ENCODE measurements at places on chromosomes 4 and X.

DNA sequence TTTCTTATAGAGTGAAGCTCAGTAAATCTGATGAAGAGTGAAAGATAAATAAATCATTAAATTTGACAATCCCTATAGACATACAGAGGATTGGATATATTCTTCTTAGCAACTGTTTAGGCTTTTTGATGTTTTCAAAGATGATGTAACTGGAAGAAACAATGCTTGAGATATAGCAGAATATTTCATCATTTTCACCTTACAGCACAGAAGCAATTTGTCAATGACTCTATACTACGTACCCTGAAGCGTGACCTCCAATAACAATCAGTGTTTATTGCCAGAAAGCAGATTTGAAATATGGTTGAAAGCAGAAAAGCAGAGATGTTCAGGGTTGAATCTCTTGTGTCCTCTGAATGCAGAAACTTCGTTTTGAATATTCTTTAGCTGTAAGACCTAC lies 228.4 kb downstream of the DTHD1 start:
- DNase-seq, result no peak

- no peak for DNase-seq
These were observed 24.2 kb upstream of the SLC2A9 start for GRCh38 chr4:10045481-10045880.

DNA sequence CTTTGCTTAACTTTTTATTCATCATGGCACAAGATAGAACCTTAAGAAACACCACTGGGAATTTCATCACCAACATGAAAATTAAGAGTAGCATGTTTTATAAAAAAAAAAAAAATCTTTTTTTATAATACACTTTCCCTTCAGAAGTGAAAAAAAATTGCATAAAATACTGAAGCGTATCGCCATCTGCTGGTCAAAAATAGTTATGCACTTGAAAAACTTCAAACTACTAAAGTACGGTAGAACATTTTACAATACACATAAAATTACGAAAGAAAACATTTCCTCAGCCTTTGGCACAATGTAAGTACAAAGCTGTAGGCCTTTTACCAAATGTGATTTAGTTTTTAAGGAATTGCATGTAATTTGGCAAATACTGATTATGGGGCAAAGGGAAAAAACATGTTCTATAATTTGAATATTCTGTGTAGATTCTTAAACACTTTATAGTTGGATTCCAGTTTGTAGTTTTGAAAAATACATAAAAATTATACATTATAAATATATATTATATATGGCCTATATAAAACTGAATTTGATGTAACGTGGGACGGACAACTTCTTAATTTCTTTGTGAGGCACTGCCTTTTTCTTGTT lies 26.5 kb downstream of the HCCS start:
- DNase-seq, result no peak

GRCh38 chr4:109195646-109196045 lies 106.8 kb downstream of the COL25A1 start:
- DNase-seq, result no peak

GRCh38 chr4:19880206-19880605 lies 371.5 kb upstream of the SLIT2 start:
- no peak for DNase-seq

- DNase-seq, result no peak
These were observed 19.6 kb upstream of the LCORL start for GRCh38 chr4:18041114-18041513.

DNA sequence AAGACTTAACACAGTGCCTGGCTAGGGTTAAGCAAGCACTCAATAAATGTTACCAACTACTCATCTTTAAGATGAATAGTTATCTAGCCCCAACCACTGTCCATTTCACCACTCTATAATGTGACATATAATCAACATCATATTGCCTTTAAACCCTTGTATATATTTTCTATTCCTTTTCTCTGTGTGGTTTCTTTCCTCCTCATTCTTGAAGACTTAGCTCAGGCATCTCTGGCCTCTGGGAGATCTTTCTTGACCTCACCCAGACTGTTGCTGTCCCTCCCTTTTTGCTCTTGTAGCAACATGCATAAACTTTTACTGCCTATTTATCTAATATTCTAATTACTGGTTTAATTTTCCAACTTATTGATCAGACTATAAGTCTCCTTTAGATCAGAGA lies 249.9 kb upstream of the MAB21L2 start:
- DNase-seq, result no peak

DNA sequence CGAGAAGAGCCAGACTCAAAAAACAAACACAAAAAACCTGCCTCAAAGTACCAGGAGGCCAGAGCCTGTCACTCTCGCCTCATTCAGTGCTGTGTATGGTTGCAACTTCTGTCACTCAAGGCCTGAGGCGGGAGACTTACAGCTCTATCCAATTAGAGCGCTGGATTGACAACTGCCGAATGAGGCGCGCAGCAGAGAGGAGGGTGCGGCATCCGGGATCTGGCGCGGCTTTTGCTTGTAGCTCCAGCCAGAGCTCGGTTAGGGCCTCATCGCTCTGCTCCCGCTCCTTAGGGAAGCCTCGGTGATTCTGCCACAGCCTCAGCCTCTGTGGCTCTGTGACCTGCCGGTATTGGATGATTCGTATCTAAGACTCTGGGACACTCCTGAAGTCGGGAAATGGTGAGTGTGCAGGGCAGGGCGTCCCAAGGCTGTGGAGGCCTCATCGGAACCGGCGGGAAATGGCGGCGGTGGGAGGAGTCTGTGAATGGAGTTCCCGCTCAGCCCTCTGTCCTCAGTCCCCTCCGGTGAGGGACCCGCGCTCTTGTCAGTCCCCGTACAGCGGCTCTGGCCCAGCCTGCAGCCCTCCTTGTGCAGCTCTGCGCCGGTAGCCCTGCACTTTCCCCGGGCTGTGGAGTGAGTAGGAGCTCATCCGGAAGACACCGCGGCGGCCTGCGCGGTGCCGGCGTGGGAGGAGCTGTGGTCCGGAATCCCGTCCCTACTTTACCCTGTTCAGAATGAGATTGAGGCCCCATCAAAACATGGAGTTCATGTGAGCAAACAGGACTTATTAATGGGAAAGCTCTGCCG lies at the start of gene ZNF718:
Gene ZNF718, plus strand, starts transcription at position 227 of the 807 bp plus-strand sequence. Its CDS starts 170 bp downstream, at position 397.
- DNase-seq, result peak; percentile 97

DNA sequence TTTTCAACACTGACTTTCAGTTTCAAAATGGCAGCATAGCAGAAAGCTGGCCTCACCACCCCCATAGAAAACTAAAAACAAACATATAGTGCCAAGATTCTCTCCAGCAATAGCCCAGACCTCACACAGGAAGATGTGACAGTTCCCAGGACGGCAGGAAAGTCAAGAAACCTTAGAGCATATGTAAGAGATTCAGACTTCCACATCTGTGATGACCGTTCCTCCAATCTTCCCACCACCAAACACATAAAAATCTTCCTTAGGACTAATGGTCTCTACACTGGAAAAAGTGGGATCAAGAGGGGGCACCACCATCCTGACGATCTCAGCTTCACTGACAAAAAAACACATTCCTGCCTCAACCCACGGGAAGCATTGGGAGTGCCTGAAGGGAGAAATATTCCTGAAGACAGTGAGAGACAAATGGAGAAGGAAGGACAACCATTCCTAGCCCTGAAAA lies 134.1 kb upstream of the CPXCR1 start:
- DNase-seq, result no peak

- DNase-seq, result no peak
These were observed 202.4 kb downstream of the CHIC2 start for GRCh38 chr4:53861856-53862610.

DNA sequence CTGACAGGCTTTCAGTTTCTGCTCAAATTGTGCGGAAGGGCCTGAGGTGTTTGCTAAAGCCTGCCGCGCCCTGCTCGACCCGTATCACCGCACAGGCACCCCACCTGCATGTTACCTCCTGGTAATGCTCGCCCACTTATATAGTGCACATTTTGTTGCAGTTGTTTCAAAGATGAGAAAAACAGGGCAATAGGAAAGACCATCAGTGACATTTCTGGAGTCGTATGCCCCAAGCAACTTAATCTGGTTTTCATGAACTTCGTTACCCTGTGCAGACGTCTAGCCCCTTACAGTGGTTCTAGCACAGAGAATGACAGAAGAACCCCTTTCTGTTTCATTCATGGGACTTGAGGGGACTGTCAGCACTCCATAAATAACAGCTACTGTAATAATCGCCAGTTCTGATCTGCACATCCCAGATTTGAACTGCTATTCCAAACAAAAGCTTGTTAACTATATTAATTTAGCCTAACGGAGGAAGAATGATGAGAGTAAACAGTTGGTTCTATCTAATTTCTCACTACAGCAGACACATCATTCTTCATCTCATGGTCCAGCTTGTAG lies 940 bp upstream of the DCTD start:
- no peak for DNase-seq

DNA sequence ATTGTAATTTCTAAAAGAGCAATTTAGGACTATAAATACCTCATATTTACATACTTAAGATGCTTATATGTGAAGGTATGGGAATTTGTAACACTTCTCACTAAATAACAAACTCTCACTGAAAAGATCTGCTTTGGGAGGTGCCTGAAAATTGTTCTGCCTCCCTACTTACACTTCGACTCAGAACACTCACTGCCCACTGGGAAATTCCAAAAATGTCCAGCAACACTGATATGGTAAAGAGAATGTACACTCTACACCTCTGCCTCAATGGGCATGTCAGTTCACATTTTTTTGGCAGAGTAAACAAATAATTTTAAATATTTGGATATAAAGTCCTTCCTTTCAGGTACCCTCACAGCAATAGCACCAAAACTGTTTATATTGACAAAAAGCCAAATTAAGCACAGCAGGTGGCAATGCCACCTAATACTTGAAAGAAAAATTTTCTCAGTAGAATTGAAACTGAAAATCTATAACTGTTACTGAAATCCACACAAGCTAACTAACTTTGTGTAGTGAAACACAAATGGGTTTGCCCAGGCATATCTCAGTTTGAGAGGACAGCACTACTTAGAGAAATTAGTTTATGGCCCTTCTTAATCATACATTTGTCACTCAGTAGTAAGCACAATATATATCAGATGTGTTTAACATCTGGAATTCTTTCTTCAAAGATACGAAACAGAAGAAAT lies 67.1 kb downstream of the PRDM5 start:
- DNase-seq, result no peak

DNA sequence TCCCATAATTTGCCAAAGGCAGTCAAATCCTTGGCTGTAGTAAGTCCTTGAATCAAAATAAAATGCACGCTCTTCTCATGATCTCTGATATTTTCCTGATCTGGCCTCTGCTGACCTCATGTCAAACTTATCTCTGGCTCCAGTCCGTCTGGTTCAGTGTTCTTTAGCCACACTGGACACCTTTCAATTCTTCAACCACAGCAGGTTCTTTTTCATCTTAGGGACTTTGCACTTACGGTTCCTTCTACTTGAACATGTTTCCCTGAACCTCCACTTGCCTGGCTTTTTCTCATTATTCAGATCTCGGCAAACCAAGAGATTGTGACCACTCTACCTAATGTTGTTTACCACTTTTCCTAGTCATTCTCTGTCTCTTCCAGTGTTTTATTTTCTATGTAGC lies 10.3 kb downstream of the ENPEP start:
- no peak for DNase-seq

DNA sequence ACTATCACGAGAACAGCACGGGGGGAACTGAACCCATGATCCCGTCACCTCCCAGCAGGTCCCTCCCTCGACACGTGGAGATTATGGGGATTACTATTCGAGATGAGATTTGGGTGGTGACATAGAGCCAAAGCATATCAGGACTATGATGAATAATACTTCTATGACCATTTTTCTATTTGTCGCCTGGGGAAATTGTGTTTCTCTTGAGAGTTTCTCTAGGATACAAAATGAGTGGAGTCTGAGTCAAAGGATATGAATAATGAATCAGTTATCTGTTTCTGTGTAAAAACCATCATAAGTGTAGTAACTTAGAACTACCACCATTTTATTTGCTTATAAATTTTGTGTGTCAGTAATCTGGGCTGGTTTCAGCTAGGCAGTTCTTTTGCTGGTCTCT lies 533.0 kb upstream of the ARX start:
- no peak for DNase-seq

- no peak for DNase-seq
These were observed 14.8 kb upstream of the ART3 start for GRCh38 chr4:76059750-76060149.

GRCh38 chrX:48806081-48806480 lies 4.2 kb downstream of the HDAC6 start:
- DNase-seq, result no peak

GRCh38 chr4:77595364-77595973 lies 10.2 kb upstream of the CXCL13 start:
- DNase-seq, result no peak

- DNase-seq, result no peak
These were observed 20.9 kb upstream of the PLAC1 start for GRCh38 chrX:134679221-134679620.

DNA sequence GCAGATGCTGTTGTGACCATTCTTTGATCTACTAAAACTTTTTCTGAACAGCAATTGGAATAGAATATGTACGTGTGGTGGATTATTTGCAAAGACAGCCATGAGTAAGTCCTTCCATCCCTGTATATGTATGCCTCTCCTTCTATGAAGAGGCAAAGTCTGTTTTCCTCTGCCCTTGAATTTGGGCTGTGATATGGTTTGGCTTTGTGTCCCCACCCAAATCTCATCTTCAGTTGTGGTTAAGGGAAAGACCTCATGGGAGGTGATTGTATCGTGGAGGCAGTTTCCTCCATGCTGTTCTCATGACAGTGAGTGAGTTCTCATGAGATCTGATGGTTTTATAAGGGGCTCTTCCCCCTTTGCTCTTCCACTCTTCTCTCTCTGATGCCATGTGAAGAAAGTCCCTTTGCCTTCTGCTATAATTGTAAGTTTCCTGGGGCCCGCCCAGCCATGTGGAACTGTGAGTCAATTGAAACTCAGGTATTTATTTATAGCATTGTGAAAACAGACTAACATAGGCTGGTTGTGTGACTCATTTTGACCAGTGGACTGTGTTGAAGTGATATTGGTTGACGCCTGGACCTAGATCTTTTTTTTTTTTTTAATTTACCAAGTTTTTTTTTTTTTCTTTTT lies 108.3 kb upstream of the CAMK2D start:
- peak; percentile 43 for DNase-seq

- no peak for DNase-seq
These were observed 4.6 kb downstream of the RTL9 start for GRCh38 chrX:110363244-110363643.

GRCh38 chr4:48813964-48814363 lies 16.9 kb upstream of the OCIAD1 start:
- DNase-seq, result no peak

DNA sequence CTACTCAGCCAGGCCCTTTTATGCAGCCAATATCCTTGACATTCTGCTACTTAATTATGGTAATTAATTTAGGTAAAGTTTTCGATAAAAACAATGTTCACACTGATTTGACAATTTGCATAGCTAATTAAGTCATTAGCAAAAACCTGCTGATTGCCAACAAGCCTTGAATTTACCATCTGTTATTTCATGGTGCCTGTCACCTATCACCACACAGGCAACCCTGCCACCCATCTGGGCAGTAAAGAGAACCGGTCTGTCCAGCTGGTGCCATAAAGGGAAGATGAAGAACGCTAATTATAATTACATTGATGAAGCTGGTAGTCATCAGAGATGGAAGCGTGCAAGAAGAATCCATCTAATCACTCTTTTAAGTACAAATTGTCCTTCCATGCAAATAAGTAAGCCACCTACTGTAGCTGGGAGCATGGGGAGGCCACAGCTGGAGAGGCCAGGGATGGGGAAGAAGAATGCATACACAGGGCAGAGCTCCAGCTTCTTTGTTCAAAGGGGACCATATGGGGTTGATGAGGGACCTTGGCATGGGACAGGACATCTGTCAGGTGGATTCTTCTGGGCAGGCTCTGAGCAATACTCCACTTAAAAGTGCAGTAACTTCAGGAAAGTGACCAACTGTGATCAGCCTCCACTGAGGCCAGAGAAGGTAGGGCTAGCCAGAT lies 277.3 kb upstream of the TAPT1 start:
- DNase-seq, result no peak

- DNase-seq, result no peak
These were observed 129.8 kb downstream of the GPR143 start for GRCh38 chrX:9635803-9636202.
